ENCODE measurements at places on chromosomes 2 and 18. TPM values are rescaled to one million over a fixed set of nuclear protein-coding genes. Genes with fewer than 3 reads are reported as not detected.
A peak's percentile ranks its signal among the peaks of the same experiment; 100 is the strongest.

DNA sequence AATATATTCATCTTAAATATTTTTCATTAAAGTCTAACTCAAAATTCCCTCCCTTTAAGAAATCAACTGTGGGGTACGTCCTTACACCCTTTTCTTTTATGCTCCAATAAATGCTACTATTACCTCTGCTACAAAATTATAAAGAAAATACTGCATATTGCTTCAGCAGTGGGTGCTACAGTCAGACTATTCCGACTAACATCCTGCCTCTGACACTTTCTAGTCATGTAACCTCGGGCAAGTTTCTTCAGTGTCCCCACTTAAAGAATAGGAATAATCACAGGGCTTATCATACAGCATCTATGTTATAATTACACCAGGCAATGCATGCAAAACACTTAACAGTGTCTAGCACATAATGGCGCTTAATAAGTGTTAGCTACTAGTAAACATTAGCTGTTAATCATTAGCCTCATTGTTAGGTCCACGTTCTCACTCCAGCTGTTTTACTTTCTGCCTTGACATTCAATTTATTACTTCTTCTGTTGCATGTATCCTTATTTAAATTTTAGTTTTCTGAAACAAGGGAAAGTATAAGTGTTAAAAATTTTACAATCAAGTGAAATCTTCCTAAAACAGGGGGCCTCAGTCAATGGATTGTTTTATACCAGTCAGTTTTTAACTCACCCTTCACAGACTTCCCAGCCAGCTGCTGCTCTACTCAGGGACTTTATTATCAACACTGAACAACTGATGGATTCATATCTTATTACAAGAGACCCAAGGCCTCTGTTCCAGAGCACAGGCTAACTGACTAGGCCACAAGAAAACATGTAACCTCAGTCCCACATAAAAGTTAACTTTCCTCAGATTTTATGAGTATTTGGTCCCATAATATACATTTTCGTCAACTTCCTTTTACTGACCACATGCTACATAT is 54.0 kb downstream of the CLASP1 start:
- DNase-seq, result no peak

- DNase-seq, result no peak
These were observed 116.9 kb downstream of the C1D start for GRCh38 chr2:67945940-67946339.

DNA sequence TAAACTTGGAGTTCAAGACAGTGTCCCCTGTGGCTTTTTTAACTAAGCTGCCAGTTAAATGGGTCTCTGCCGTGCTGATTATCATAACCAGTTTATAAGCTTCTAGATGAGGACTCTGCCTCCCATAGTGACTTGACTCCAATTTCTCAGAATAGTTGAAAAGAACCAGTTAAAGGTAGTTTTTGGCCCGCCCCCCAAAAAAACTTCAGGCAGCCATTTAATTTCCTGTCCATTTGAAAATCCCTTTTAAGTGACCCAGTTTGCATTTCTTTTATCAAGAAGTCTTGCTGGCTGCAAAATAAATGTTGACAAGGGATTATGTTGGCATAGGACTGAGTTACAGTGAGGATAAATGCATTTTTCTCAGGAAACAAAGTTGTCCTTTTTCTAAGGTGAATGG is 2.3 kb downstream of the SLC20A1 start:
- no peak for DNase-seq

GRCh38 chr2:145020694-145021093 is 500.8 kb upstream of the ZEB2 start:
- no peak for DNase-seq

The GNAL gene
- total RNA-seq, result 21.2 TPM

DNA sequence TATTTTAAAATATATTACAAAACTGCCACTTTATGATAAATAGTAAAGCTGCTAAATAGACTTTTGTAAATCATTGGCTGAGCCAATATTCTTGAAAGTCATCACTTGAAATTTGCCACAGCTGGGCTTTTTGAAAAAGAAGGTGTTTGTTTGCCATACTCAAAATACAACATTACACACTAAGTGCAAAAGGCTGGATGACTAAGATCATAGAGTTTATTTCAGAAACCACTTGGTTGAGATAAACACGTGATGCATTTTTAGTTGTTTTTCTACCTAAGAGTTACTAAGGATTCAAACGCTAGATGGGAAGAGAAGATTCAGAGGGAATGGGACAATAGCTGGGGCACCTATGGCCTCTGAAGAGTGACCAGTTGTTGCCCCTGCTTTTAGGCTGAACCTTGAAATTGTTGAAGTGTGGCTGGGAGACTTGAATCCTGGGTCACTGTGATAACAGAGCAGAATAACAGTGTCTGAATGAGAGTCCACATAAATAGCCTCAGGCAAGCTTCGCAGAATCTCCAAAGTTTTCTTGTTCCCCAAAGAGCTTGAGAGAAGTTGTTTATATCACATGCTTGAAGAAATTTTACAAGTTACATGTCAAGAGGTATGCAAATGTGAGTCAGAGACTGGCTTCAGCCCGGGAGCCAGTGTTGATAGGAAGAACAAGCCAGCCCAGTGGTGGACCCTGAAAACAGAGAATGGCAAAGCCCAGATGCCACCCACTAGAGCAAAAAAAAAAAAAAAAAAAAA is 409.8 kb downstream of the GPD2 start:
- DNase-seq, result peak; percentile 11

DNA sequence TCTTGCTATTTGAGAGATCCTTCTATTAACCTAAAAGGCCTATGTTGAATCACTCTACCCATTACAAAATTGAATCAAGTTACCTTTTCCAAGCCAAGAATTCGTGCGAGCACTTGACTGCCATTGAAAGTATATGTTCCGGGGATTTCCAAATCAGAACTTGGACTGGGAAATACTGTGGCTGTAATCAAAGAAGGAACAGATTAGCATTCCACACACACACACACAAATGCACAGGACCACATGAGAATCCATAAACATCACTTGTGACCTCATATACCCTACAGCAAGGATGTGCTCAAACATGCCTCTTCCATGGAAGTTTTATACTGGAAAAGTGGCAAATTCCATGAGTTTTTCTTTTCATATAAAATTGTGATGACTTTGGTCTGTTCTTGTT is 86.0 kb downstream of the ABCA12 start:
- no peak for DNase-seq

The SPC25 gene
- 23.4 TPM for total RNA-seq

DNA sequence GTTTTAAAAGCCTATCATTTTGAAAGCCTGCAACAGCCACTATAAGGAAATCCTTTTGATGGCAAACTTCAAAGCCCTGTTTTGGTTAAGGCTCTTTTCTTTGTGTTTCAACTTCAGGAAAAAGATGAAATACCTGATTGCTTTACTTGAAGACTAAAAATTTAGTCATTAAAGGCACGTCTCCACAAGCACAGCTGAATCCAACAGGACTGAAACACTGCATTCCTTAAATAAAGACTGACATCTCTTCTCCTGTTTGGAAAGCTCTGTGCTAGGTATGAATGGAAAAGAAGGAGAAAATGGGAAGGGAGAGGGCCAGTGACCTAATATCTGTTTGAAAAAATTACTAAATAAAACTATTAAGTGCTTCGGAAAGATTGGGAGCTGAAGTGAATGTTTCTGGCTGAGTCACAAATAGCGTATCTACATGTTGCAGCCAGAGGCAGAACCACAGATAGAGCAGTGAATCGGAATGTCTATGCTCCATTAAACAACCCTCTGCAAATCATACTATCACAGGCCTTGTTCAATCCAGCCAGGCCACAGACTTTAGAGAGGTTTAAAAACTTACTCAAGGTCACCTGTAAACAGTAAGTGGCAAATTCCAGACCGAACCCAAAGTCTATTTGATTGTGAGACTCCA is 21.1 kb upstream of the RALBP1 start:
- no peak for DNase-seq

The CFAP65 gene
- total RNA-seq, result 0.23 TPM

The C2orf92 gene
- total RNA-seq, result 2.9 TPM

DNA sequence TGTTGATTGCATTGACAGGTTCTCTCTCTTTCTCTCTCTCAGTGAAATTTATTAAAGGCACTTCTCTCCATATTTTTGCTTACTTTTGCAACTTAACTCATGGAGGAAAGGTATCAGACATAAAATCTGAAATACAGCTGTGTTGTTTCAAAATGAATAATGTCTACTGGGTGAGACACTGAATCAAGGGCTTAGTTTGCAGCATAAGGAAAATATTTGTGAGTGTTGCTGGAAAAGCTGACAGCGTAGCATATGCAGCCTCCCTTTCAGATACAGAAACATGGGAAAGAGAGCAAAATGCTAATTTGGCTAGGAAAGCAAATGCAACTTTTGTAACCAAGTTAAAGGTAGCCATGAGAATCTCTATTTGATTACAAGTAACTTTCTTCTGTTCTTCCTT is 81.5 kb upstream of the COL3A1 start:
- no peak for DNase-seq

The BUB1 gene
- 184 TPM for total RNA-seq

GRCh38 chr18:12048010-12048826 is 45.4 kb upstream of the ANKRD62 start:
- peak; percentile 63 for DNase-seq

The RTTN gene
- total RNA-seq, result 24.1 TPM

GRCh38 chr2:206627632-206628031 is 14.7 kb upstream of the FAM237A start:
- DNase-seq, result no peak

DNA sequence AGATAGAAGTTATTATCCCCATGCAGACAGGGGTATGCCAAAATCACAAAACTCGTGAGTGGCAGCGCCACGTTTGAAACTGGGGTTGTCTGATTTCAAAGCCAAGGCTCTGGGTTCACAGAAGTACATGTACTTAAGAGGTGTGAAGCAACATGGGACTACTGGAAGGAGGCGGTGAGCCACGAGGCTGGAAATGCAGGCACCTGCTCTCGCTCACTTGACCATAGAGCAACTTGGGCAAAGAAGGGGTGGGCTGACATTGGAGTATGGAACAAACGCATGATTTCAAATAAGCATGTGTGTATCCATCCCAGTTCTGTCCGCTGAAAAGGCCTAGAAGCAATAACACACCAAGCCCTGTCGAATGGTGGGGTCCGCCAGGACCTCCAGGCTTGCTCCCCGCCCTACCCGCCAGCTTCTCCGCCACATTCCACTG is 593 bp upstream of the ACTR2 start:
- DNase-seq, result peak; percentile 27

The PROM2 gene
- total RNA-seq, result 2.2 TPM

The C1QL2 gene
- total RNA-seq, result 0.69 TPM

- DNase-seq, result no peak
These were observed 710.0 kb downstream of the TDRD15 start for GRCh38 chr2:21833767-21834166.

- no peak for DNase-seq
These were observed 132.6 kb downstream of the SPAG16 start for GRCh38 chr2:213416832-213417231.

- no peak for DNase-seq
These were observed 6.1 kb downstream of the SP100 start for GRCh38 chr2:230422149-230422548.

GRCh38 chr18:46212398-46212797 is 108.2 kb downstream of the HAUS1 start:
- DNase-seq, result no peak

The BBS5 gene
- total RNA-seq, result 0.35 TPM

GRCh38 chr2:233061591-233062450 is 1.7 kb downstream of the INPP5D start:
- peak; percentile 38 for DNase-seq

DNA sequence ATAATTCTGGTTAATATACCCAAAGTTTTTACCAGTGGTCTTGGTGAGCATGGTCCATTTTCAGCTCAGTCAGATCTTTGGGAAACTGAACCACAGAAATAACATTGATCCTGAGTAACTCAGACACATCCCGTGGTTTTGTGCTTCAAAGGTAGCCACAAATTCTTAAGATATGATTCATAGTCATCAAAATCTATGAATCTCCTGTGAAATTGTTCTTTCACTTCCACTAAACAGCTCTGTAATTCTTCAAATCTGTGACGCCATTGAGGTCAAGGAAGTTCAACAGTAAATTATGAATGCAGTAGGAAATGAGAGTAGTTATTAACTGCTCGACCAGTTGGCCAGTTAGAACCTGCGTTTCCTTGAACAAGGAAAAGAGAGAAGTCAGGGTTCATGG is 147.3 kb downstream of the IRS1 start:
- DNase-seq, result no peak

DNA sequence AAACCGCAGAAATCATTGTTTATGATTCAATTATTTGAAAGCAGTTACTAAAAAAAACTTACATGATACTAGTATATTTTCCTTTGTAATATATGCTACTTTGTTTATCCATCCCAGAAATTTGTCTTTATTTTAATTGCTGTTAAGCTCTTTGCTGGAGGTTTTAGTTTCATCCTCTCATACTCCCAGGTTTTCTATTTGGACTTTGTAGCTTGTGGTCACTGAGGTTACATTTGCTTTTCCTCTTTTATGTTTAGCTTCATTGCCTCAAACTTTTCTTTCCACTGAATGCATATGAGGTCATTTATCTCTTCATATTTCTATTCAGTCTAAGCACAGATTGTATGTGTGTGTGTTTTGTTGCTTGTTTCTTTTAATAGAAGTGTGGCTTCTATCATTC is 89.9 kb downstream of the ERBB4 start:
- no peak for DNase-seq

Data from GM23338 (cell line).